ENCODE measurements at places on chromosomes 5 and 9. TPM values are rescaled to one million over a fixed set of nuclear protein-coding genes. Genes with fewer than 3 reads are reported as not detected.

The MSX2 gene
- total RNA-seq: 1.1 TPM

The PNPLA7 gene
- total RNA-seq: not detected

The KCNMB1 gene
- total RNA-seq: not detected

- DNase-seq: peak; percentile 60
These were observed 101.1 kb downstream of the RGS3 start for GRCh38 chr9:113564498-113565237.
